Mammary epithelial cell (primary cell): ENCODE measurements at places on chromosomes 2 and 18.

GRCh38 chr2:8255448-8255800, 426.4 kb upstream of the ID2 start:
- DNase-seq, result no peak

DNA sequence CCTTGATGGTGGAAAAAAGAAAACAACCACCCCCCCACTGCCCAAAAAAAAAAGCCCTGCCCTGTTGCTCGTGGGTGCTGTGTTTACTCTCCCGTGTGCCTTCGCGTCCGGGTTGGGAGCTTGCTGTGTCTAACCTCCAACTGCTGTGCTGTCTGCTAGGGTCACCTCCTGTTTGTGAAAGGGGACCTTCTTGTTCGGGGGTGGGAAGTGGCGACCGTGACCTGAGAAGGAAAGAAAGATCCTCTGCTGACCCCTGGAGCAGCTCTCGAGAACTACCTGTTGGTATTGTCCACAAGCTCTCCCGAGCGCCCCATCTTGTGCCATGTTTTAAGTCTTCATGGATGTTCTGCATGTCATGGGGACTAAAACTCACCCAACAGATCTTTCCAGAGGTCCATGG, 28.0 kb downstream of the MAL start:
- no peak for DNase-seq

DNA sequence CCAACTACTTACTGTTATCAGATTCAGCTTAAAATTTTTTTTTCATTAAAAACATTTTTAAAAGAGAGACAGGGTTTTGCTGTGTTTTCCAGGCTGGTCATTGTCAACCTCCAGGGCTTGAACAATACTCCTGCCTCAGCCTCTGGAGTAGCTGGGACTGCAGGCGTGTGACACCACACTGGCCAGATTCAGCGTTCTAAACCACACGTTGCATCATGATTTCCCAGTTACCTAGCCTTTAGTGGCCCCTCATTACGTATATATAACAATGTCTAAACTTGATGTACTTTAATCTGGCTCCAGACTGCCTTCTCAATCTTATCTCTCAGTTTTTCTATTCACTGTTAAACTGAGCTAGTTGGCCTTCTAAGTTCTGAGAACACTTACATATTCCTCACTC, 89.6 kb downstream of the COMMD1 start:
- no peak for DNase-seq

DNA sequence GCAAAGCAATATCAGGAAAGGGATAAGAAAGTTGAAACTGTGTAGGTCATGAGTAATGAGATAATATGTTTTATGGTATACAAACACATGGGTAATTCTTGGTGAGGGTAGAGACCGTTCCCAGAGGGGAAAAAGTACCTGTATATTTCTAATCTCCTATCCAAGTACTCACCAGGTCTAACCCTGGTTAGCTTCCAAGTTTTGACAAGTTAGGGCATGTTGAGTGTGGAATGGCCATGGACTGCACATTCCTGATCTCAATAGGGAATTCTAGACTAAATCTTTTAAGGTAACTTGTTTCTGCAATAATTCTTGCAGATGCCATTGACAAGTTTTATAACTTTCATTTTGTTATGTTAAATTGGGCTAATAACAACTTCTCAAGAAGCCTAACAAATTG, 216.6 kb downstream of the SPAG16 start:
- DNase-seq, result peak; percentile 60

DNA sequence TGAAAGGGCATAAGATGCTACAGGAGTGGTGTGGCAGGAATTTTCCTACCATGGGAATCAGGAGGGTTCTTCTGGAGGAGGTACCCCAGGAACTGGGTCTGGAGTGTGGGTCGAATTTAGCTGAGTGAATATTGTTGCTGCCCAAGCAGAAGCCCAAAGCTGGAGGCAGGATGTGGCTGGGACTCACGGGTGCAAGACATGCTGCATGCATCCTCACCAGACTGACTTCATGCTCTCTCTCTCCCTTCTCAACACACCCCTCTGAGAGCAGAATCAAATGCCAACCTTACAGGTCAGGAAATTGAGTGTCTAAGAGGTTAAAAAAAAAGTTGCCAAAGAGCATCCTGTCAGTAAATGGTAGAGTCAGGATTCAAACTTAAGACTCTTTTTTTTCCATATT, 78.8 kb upstream of the TTC39C start:
- peak; percentile 41 for DNase-seq

DNA sequence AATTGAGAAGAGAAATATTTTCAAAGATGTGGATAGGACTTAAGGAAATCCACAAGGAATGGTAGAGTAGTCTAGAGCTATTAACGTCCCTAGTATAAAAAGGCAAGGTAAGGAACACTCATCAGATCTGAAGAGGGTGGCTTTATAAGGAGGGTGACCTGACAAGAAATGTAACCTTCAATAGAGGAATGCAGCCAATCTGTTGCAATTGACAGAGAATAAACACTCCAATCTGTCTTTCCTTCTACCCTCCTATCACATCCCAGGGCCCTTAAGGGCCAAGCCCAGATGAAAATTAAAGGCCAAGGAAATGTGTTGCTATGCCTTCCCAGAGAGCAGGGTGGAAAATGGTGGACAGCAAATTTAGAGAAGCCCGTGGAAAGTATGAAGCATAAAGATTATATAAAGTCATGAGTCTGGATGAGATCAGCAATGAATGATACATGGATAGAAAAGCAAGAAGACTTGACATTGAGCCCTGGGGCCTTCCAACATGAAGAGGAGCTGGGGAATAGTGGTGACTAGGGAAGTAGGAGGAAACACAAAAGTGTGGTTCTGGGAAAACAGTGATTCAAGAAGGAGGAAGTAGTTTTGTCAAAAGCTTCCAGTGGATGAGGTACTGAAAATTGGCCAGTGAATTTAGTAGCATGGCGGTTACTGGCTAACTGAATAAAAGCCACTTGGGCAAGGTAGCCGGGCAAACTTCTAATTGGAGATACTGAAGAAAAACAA, 270.6 kb upstream of the TANK start:
- no peak for DNase-seq

DNA sequence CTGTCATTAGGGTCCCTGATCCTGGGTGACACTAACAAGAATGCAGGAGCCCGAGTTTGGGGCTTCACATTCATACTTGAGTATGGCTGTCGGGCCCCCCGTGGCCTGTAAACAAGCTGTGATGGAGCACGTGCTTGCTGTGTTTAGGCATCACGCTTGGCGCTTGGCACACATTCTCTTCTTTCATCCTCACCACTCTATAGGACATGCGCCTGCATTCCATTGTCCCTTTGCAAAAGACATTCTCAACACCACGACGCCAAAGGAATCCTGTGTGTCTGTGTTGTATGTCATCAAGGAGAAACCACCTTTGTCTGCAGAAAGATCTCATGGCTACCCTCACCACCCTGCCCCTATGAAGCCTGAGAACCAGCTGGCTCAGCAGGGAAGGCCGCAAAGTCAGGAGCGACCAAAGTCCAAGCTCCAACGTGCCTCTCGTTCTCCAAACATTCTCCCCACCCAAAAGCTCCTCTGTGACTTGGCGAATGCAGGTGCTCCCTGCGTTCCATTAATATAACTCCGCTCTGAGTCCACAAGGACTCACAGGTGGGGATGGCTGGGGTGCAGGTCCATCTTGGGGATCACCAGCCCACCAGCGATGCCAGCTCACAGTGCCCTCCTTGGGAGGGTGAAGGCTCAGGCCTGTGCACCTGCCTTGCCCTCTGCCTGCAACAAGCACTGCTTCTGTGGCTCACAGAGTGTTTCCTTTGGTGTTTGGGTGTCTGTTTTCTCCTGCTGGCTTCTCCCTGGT, 6.2 kb upstream of the PER2 start:
- DNase-seq, result no peak

GRCh38 chr2:197358931-197359330, 48.4 kb upstream of the ANKRD44 start:
- peak; percentile 23 for DNase-seq
